ENCODE measurements at places on chromosomes 2 and 18. TPM values are rescaled to one million over a fixed set of nuclear protein-coding genes. Genes with fewer than 3 reads are reported as not detected.

NT5C1B gene
- polyA plus RNA-seq = 0.51 TPM

DNA sequence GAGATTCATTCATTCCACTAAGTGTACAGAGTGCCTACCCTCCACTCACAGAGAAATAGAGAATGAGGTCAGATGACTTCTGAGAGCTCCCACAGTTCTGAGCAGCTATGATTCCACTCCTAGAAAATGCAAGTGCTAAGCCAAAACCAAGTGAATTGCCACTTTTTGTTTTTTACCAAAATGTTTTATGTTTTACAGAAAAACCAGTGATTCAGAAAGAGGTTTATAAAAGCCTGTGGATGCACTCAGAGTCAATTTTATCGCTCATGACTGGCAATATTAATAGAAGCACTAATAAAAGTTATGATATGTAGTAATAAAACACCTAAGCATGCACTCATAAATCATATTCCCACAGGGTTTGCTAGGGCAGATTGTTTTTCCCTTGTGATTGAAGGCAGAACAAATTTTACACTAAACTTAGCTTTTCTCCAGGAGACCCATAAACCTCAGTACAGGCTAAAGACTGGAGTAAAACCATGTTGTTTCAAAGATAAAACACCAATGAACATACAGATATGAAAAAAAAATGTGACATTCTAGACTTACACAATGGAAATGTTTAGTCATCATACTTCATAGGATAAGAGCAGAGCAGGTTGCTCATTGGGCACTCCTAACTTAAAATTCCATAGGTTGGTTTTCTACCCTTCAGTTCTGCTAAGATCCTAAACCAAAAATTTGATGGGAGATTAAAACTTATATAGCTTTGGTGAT, 67.5 kb downstream of the PDK1 start:
- no peak for DNase-seq

SCG2 gene
- 0.36 TPM for polyA plus RNA-seq

ARHGAP15 gene
- polyA plus RNA-seq = 3.4 TPM

GRCh38 chr2:120108049-120108448, 95.2 kb downstream of the EPB41L5 start:
- no peak for DNase-seq

Measured in right renal cortex interstitium (tissue), 3 donors.